ENCODE measurements at places on chromosomes 6 and 20.

DNA sequence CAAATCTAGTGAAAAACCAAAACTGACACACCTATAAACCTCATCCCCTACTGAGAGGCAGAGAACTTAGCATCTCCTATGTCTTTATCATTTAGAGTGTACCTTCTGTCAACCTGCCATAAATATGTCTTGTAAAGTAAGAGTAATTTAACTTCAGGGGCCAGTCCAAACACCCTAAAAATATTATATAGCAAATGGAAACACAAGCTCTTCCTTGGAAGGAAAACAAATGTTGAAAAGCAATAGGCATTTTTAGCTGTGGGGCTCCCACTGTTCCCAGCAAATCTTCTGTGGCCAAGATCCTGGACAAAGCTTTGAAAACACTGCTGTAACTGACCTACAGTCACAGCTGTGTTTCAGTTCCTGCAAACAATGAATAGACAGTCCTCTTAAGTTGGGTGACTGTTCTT is 140.0 kb upstream of the RNF217 start:
- DNase-seq, result no peak

DNA sequence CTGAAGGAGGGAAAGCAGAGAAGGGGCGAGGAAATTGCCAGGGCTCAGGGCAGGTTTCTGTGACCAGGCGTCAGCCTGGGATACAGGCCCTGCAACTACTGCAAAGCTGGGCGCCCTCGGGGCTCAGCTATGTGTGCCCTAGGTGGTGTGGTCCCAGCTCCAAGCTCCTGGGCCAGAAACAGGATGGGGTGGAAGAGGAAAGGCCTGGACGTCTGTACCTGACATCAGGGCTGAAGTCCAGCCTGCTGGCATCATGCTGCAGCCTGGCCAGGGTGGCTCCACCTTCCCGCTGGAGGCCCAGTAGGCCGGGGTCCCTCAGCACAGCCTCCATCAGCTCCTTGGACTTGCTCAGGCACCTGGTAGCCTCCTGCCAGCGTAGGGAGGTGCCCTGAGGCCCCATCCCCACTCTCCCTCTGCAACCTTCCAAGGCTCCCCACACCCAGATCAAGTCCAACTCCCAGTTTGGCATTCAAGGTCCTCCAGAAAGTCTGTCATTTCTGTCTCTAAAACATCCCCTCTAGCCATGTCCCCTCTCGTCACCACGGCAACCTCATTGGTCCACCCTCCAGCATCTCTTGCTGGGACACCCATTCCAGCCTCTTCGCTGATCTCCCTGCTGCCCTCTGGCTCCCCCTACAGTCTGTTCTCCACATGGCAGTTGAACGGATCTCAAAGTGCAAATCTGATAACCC is 38.2 kb downstream of the KIAA1755 start:
- peak; percentile 40 for DNase-seq

DNA sequence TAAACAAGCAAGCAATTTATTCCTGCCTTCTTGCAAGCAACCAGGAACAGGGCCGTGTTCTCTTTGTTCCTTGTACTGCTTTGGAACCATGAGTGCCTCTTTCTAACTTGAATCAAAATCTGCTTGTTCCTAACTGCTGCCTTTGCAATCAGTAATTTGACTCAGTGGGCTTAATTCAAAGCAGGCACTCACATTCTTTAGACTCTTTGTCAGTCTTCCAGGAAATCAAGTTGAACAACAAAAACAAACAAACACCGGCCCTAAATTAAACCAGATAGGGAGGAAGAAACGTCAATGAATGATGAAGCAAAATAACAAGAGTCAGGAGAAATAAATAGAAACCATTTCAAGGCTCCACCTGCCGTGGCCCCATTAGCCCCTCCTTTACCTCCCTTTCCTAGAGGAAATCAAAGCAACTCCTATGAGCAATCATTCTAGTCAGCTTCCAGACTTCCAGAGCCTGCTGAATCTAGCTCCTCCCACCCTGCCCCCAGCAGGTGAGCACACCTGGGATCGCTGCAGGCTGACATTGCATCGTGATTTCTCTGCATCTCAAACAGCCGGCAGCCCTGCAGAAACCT is 582.2 kb upstream of the FLRT3 start:
- DNase-seq, result peak; percentile 8

DNA sequence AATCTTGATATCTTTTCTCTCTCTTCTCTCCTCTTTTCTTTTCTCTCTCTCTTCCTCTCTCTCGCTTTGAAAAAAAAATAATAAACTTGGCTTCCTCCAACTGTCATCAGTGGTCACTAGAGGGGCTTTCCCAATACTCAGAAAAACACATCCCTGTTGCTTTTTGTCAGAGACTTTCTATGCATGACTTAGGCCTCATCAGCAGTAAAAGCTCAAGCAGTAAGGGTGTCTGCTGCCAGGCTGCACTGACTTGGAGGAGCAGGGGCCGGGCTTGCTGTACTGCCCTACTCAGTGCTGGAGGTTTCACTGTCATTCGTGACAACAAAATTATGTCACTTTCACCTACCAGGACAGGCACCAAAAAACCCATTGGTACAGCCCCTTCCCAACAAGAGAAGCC is 272.0 kb downstream of the ADGB start:
- no peak for DNase-seq

DNA sequence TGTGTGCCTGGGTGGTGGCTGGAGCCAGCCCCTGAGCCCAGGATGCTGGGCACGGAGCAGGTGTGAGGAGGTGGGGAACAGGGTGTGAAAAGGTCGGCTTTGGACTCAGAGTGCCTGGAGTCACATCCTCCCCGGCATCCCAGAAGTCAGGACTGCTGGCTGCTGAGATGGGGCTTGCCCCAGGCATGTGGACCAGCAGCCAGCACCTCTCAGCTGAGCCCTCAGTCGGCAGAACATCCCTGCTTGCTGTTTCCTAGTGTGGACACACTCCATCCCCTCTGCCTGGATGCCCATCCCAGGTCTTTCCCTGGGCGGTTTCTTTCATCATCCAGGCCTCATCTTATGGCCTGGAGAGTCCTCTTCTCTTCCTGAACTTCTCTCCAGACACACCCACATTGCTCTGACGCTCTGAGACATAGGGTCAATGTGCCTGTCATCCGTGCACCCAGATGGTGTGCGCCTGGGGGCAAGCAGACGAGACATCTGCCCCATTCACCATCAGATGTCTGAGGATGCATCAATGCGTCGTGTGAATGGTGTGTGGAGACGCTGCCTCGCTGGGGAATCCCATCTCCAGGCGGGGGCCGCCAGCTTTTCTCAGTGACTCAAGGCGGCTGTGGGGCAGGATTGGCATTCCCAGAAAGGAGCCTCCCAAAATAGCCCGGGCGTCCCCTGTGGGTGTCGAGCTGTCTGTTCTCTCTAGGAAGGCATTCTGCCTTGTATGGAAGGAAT is 104.2 kb downstream of the SYCP2 start:
- DNase-seq, result no peak

DNA sequence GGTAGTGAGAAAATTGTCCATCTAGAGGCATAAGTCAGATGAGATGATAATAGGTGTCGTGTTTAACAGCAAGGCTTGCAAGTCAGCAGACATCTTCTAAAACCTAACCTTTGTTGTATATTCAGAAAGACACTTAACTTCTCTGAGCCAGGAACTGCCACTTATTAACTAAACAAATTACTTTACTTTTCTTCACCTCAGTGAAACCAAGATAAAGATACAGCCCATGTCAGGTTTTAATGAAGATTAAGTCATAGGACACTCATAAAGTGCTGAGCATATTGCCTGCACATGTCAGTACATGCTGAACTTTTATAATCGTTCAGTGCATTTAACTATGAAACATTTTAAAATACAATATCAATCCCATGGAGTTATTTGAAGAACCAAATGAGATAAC is 286.8 kb downstream of the NKAIN2 start:
- DNase-seq, result no peak

GRCh38 chr6:73743081-73743480 is 47.1 kb downstream of the CD109 start:
- no peak for DNase-seq

DNA sequence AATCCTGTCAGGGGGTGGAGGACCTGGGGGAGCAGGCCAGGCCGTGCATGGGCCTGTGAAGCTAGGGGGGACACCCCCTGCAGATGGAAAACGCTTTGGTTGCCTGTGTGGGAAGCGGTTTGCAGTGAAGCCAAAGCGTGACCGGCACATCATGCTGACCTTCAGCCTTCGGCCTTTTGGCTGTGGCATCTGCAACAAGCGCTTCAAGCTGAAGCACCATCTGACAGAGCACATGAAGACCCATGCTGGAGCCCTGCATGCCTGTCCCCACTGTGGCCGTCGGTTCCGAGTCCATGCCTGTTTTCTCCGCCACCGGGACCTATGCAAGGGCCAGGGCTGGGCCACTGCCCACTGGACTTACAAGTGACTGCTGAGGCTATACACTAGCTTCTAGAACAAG is 1.8 kb downstream of the ZBTB9 start:
- no peak for DNase-seq

DNA sequence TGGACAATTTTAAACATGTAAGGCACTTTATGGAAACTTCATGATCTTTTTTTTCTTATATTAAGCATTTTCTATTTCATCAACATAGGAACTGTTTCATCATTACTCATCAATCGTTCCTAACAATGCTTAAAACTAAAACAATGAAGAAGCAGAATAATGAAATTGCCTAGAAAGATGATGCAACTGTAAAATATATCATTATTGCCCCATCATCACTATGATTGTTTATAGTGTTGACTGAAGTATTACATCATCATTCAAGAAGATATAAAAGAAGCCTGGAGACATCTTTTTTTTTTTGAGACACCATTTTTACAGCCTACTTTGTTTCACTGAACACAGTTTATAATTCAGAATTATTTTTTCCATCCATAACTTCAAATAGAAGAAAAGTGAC is 147.2 kb downstream of the TRDN start:
- DNase-seq, result no peak

GRCh38 chr6:166465003-166465399 is 82.3 kb upstream of the MPC1 start:
- DNase-seq, result no peak

- DNase-seq, result no peak
Observed at GRCh38 chr20:4151991-4152695, 136.8 kb upstream of the RNF24 start.

DNA sequence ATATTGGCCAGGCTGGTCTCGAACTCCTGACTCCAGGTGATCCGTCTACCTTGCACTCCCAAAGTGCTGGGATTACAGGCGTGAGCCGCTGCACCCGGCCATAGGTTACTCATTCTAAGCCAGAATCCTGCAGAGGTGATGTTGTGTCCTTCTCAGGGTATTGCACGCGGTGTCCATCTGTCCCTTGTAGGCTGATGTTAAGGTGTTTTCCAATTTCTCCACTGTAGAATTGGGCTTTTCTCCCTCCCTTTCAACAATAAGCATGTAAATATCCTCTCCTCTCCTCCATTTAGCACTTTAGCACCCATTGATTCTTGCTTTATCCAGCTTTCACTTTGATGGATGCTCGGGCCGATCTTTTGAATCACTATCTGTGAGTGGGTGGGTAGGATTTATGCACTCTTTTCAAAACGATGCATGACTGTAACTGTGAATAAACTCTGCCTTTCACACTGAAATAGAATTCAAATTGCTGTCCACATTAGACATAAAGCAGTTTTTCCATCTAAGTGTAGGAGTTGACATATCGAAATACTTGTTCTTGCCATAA is 52.6 kb downstream of the ZBTB2 start:
- no peak for DNase-seq

DNA sequence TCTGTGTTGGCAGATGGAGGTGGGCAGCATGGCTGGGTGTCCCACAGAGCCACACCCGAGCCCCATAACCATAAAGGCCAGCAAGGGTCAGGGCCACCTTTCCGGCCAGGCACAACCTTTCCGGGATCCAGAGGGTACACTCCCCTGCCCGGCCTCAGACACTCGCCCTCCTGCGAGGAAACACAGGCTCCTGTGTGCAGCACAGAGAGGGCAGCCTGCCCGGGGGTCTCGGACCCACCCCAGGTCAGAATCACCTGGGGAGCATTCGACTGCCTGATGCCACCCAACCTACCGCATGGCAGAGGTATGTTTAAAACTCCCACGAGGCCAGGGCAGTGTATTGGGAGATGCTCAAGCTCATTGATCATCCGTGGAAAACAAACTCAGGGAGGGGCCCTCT is 260.3 kb downstream of the TAF4 start:
- DNase-seq, result no peak

DNA sequence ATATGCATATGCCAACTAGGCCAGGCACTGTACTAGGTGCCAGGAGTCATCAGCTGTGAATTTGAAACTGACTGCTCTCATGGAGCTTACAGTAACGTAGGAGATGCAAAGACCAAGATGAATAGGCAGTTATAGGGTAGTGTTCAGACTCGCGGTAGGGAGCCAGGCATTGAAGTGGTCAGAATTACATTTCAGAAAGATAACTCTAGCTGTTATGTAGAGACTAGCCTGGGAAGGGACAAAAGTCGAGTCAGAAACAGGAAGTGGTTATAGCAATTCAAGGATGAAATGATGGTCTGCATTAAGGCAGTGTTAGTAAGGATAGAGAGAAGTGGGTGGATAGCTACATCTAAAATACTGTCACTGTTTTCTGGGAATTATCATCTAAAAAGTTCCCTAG is 56.6 kb downstream of the PCMT1 start:
- DNase-seq, result no peak

DNA sequence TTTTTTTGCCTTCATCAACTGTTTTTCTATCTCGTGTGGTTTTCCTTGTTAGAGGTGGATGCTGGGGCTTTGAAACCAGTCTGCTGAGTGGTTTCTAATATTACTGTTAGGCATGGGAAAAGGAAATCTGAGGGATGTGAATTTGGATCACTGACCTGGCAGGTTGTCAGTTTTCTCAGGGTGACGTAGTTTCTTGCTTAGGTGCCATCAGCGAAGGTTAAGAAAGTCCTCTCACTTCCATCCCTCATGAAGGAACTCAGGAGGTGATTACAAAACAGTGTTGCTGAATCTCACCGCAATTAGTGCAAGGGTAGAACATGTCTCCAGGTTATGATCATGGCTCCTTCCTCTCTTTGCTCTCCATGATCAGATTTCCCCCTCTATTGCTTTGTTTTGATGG is 135.9 kb downstream of the SOX4 start:
- DNase-seq, result no peak

DNA sequence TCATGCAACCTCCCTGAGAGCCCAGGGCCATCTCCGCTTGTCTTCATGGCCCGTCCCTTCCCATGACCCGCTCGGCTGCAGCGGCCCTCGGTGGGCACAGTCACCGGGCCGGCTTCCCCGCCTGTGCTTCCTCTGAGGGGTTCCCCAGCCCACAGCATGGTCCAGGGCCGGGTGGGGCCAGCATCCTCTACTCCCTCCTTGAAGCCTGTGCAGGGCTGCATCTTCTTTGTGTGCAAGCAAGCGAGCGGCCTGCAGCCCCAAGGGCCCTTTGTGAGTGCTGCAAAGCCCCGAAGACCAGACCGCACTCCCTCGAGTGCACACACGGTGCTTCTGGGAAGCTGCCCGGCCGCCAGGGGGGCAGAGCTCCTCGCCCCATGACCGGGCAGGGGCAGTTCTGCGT is 265.8 kb downstream of the TAF4 start:
- DNase-seq, result no peak

GRCh38 chr20:32538526-32538939 is 46.6 kb downstream of the NOL4L start:
- no peak for DNase-seq

DNA sequence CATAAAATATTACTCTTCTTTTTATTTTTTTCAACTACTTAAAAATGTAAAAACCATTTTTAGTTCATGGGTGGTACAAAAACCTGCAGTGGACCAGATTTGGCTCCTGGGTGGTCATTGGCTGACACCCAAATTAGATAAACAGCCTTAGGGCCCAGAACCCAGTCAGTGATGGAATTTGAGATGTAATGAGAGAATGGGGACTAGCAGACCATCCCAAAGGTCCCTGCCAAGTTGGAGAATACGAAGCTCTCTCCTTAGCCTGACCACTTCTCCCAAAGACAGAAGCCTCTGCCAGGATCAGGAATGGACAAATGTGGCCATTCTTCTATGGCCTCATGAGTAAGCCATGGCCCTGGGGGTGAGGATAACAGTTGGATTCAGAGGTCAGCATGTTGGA is 194.7 kb downstream of the NFATC2 start:
- peak; percentile 68 for DNase-seq
